Stimulated activated naive CD8-positive, alpha-beta T cell treated with anti-CD3 and anti-CD28 coated beads, Interleukin-15, amount 100 ng/mL, for 72 hours (primary cell): ENCODE measurements at places on chromosomes 12 and 14.

GRCh38 chr12:49646871-49647654 is 23.7 kb downstream of the PRPF40B start:
- no peak for DNase-seq

DNA sequence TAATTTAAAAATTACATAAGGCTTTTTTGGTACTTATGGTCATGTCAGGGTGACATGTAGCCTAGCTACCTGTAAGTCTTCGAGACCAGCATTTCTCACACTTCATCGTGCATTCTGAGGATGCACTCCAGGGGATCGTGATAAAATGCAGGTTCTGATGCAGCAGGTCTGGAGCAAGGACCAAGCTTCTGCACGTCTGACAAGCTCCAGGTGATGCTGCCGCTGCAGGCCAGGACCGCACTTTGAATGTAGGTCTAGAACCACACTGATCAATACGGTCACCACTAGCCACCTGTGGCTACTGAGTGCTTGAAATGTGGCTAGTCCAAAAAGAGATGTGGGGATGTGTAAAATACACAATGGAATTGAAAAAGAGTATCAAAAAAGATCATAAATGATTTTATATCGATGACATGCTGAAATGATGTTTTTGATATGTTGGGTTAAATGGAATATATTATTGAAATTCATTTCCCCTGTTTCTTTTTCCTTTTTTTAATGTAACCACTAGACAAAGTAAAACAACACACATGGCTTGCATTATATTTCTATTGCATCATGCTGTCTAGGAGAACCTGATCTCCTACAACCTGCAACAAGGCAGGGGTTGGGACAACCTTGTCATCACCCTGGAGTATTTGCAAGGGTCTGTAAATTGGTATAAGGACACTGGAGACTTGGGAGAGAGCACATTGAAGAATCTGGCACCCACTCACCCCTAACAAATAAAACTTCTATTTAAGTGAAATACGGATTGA is 142.4 kb downstream of the DPF3 start:
- DNase-seq = no peak

- DNase-seq = peak; percentile 12
These were observed 2.4 kb downstream of the FGFR1OP2 start for GRCh38 chr12:26940516-26941214.

DNA sequence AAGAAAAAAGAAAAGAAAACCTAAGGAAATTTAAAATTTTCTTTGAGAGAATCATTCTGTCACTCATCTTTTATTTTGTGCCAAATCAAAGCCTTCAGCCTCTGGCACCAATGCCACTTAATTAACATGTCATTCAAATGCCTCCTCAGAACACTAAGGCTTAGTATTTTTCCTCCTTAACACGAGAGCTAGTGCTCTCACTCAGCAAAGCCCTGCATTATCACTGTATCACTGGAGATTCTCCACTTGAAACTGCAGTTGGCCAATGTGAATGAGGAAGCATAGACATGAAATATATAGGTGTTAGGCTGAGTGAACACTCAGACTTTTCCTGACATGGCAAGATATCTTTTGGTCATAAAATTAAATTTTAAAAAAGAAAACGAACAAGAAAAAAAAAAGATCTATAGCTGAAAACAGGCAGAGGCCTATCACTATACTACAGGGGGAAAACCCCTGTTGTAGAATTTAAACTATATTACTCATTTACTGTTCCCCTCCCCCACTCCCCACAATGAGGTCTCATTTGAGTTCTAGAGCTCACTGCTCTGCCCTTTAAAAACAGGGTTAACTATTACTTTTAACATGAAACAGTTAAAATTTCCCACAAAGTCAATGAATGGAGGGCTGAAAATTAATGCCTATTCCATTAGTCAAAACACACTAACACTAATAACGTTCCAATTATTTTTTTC is 5.1 kb downstream of the MBIP start:
- peak; percentile 51 for DNase-seq

- DNase-seq = no peak
These were observed 1019.8 kb upstream of the ATXN7L3B start for GRCh38 chr12:73517859-73518258.

GRCh38 chr12:79424109-79424721 is 266.5 kb downstream of the PAWR start:
- DNase-seq = no peak

DNA sequence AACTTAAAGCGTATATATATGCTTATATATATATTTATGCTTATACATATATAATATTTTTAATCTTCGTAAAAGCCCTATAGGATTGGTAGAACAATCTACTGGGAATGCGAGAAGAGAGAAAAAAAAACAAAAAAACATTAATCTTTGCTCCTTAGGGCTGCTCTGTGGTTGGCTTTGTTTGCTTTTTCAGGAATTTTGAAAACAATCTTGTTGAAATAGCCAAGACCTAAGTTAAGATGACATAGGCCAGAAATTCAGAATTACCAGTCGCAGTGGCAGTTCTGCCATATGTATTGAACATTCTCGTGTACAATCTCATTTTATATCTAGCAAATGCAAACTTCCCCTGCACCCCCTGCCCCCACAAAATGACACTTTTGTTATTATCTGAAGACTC is 699 bp downstream of the KLRF2 start:
- DNase-seq = no peak

GRCh38 chr14:75389679-75390078 is 38.1 kb upstream of the JDP2 start:
- DNase-seq = no peak

- peak; percentile 47 for DNase-seq
These were observed 218.8 kb upstream of the BMP4 start for GRCh38 chr14:54175298-54175942.

DNA sequence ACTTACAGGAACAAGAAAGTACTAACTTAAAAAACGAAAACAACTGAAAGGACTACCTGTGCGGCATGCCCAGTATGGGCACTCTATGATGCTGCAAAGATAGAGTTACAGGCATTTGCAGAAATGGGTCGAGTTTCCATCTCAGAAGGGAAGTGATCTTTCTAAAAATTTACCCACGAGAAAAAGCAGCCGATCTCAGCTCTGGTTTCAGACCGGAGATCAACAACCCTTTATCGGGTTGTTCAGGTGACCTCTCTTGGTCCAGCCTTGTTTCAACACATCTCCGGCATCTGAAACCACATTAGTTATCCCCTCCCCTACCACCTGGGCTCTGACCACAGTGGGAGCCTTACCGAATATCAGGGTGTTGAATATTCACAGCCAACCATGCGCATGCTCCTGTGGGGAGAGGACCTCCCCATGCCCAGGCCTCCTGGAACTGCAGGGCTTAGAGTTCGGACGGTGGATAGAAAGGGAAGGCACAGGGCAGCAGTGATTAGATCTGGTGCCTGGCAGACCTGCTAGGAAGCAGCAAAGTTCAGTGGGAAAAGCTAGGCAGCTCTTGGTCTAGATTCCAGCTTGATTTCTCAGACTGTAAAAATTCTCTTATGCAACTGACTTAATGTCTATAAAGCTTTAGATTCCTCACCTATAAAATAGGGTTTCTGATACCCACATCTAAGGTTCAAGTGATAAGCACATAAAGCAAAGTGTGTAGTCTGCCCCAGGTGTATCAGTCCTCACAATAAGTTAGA is 906.0 kb downstream of the VRK1 start:
- peak; percentile 10 for DNase-seq

DNA sequence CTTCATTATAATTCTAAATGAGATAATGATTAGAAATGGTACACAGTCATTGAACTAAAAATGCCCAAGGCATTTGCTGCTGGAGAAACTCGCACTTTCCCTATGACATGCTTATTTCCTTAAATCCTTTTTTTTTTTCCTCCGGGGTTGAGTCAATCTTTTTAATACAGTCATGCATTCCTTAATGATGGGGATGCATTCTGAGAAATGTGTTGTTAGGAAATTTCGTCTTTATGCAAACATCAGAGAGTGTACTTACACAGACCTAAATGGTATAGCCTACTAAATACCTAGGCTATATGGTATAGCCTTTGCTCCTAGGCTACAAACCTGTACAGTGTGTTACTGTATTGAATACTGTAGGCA is 29.8 kb upstream of the DACT1 start:
- no peak for DNase-seq
